Epithelial cell of esophagus (primary cell): ENCODE measurements at places on chromosomes 1 and 21.
A peak's percentile ranks its signal among the peaks of the same experiment; 100 is the strongest.

- DNase-seq: no peak
Measured at GRCh38 chr1:19824541-19824940, 9.5 kb upstream of the RNF186 start.

- peak; percentile 71 for DNase-seq
Measured at GRCh38 chr1:158087320-158087927, 93.3 kb upstream of the CD1D start.

GRCh38 chr1:232628335-232629249 is 1.3 kb downstream of the SIPA1L2 start:
- DNase-seq: peak; percentile 42

DNA sequence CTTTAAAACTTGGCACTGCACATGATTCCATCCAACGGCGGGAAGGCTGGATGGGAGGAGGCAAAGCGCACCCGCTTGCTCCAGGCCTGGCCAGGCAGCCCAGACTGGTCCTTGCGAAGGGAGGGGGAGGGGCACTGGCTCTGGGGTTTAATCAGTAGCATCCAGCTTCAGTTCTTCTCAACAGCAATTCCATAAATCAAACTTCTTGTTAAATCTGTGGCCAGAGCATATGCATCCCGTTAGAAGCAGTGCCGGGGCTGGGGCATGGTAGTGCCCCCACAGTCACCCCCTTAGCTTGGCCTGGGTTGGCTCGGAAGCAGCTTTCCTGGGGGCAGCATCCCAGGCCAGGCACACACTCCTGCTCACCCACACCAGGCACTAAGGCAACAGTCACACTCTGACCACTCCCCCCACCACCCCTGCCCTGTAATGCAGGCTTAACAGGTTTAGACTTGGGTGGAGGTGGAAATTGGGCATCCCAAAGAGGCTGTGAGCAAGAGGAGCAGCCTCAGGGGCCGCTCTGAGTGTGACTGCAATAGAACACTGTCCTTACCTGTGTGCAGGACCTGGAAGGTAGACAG is 94.1 kb upstream of the CASZ1 start:
- peak; percentile 93 for DNase-seq

GRCh38 chr1:71448444-71448843 is 367.6 kb upstream of the ZRANB2 start:
- DNase-seq: no peak
